NCI-H2081 treated with DMSO at 0.1 percent for 48 hours (cell line): ENCODE measurements at places on chromosomes 1 and 21.

GRCh38 chr1:62321446-62321845 lies 2.2 kb upstream of the KANK4 start:
- DNase-seq: no peak

GRCh38 chr1:68379085-68379478 lies 70.7 kb downstream of the RPE65 start:
- no peak for DNase-seq

DNA sequence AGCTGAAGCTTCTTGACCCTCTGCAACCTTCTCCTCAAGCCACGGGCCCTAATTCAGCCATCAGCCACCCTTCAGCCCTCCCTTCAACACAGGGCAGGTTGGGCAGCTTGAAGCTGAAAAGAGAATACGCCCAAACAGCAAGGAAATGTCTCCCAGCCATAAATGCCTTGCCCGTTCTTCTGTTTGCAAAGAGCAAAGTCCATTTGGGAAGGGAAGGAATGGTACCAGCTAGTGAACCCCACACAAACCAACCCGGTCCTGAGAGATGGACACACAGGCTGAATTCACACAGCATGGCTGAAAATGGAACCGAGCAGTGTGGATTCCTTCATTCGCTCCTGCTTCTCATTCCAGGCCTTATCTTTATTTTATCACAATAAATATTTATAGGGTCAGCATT lies 11.5 kb downstream of the PLEKHA6 start:
- DNase-seq: no peak

DNA sequence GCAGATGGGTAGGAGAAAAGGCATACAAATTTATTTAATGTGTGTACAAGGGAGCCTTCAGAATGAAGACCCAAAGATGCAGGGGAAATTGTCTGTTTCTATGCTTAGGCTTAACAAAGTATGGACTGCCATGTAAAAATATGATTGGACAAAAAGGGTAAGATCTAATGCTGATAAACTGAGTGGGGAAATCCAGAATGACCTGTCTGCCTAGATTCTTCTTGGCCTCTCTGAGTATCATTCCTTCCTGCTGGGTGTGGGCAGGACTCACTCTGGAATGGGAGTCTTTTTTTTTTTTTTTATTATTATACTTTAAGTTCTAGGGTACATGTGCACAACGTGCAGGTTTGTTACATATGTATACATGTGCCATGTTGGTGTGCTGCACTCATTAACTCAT lies 61.0 kb downstream of the IGSF5 start:
- DNase-seq: no peak

DNA sequence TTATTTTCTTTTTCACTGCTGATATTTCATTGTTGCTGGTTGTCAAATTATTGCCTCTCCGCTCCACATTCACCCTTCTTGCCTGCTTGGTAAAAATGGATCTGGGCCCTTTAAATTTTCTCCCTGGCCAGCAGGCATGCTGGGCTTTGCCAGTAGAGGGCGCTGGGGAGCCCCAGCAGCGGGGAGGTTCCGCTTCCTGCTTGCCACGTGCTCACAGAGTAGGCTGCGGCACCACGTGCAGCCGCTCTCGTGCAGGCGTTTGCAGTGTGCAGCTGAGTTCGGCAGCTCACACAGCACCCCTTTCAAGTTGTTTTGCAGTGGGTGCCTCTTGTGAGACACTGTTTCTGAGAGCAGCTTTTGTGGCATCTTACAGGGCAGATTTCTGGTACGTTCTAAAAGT lies at the start of gene ACTL8:
ACTL8 (plus strand) TSS at position 214 of the 400 bp plus-strand sequence. CDS start 67,676 bp downstream, outside the sequence.
- no peak for DNase-seq

DNA sequence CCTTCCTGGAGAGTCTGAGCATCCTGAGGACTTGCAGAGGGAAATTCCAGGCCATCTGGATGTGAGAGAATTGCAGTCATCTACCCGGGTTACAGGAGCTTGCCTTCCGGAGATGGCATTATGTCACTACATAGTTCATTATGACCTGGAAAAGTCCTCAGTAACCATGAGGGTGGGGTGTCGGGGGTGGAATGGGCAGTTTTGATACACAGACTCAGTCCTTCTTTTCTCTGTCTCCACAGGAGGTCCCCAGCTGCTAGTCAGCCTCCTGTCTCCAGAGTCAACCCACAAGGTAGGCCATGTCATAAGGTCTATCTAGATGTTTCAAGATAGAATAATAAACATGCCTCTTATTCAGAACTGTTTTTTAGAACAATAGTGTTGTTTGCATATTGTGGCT lies 268.2 kb upstream of the SGIP1 start:
- DNase-seq: no peak

GRCh38 chr1:204818998-204819397 lies 51.7 kb upstream of the NFASC start:
- no peak for DNase-seq

- no peak for DNase-seq
Observed at GRCh38 chr1:7199077-7199779, 414.0 kb downstream of the CAMTA1 start.

DNA sequence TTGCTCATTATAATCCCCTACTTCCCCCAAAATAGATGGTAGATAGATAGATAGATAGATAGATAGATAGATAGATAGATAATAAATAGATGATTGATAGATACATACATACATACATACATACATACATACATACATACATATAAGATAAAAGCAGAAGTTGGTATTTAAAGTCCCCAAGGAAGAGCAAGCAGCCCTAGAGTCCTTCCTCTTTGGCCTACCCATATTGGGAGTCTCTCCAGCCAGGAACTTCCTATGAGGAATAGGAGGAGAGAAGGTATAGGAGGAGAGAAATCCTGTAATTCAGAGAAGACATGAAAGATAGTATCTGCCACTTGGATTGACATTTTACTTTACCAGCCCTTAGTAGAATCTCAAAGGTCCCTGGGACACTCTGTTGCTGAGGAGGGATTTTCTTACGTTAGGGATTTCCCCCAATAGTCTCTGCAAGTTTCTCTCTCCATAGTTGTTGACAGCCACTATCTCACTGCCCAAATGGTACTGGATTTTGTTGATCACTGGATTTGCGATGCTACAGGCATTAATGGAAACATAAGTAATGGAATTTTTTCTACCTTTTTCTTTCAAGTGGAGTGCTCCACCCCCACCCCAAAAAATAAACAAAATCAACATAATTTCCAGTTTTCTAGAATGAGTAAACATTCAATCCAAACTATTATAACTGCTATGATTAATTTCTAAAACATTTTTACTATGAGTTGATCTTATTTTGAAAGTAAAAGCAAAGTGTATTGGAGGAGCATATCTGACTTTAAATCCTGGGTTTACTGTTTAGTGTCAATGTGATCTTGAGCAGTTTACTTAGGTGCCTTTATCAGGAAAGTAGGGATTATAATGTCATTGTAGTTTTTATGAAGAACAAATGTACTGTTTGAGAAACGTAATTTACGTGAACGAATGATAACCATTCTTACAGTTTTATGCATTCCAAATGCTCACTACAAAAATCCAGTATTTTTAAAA lies 93.2 kb upstream of the TNFSF4 start:
- no peak for DNase-seq

DNA sequence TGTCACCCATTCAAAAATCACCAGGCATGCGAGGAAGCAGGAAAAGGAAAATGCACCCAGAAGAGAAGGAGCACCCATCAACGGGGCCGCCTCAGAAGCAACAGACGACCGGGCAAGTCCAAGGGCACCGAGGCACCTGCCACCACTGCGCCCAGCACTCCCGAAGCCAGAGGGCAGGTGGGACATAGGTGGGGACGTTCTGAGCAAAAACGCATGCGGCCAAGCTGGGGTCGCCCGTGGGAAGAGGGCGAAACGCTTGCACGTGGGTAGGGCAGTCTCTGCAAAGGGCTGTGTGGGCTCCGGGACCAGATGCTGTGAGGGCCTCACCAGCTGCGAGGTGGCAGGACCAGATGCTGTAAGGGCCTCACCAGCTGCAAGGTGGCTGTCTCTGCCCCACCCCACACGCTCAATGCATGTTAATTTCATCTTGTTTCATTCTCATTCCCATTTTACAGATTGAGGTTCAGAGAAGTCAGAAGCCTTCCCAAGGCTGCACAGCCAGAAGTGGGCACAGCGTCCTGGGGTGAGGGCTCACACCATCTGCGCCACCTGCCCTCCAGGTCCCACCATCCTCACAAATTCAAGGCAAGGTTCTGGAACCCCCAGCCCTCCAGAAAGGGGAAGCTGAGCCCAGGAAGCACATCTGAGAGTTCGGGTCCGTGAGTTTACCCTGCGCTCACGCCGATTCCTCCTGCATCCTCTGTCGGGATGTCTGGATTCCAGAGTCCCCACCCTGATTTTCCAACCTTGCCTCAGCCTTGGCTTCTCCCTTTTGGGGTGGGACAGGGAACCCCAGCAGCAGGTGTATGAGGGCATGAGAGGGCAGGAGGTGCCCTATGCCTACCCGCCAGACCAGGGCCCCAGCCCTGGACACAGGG lies 8.2 kb upstream of the SAMD11 start:
- no peak for DNase-seq

- DNase-seq: no peak
Observed at GRCh38 chr1:238139713-238140112, 249.0 kb upstream of the ZP4 start.

DNA sequence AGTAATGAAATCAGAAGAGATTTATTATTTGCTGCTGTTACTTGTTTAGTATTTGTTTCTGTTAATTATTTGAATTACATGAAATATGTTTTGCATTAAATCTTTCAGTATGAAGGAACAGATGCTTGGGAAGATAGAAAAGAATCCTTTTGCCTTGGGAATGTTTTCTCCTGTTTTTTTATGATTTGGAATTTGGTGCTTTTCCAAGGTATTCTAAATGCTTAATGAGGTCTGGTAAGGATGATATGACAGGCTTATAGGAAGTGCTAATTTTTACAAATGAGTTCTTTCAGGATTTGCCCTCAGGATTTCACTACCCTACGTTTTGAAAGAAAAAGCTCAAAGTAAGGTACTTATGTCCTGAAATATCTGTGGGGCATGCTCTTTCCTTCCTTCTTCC lies 25.6 kb upstream of the ST6GALNAC3 start:
- DNase-seq: no peak

- DNase-seq: no peak
Observed at GRCh38 chr1:109621379-109622136, 1.9 kb downstream of the AMPD2 start.

- no peak for DNase-seq
Observed at GRCh38 chr1:219701476-219701875, 88.6 kb upstream of the ZC3H11B start.

DNA sequence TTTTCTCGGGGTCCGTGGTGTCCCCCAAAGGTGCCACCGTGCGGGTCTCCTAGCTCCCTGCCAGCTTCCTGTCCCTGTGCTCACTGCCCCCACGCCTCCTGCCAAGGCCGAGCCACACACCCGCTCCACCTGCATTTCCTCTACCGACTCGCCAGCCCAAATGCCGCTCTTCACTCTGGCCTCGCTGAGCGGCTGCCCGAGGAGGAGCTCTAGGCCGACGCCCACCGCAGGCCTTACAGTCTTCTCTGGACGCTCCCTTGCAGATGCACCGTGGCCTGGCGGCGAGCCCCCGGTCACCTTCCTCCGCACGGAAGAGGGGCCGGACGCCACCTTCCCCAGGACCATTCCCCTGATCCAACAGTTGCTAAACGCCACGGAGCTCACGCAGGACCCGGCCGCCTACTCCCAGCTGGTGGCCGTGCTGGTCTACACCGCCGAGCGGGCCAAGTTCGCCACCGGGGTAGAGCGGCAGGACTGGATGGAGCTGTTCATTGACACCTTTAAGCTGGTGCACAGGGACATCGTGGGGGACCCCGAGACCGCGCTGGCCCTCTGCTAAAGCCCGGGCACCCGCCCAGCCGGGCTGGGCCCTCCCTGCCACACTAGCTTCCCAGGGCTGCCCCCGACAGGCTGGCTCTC lies 26.3 kb downstream of the FTCD start:
- DNase-seq: no peak

GRCh38 chr1:5681654-5682053 lies 310.6 kb downstream of the NPHP4 start:
- no peak for DNase-seq

DNA sequence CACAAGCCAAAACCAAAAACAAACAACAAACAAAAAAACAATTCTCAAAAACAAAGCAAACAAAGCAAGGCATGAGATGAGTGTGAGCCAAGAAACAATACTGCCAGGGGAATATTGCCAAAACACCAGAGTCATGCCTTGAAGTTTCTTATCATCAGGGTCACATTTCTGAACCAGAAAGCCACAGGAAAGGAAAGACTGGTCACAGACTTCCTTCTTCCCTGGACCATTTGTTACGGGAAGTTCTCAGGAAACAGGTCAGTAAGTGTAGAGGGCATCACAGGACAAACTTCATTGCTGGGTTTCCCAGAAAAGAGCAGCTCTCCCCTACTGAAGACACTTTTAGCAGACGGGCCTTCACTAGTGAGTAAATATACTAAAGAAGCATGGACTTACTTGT lies 191.2 kb downstream of the GABPA start:
- no peak for DNase-seq

- no peak for DNase-seq
Observed at GRCh38 chr1:97093741-97094140, 372.2 kb downstream of the PTBP2 start.

DNA sequence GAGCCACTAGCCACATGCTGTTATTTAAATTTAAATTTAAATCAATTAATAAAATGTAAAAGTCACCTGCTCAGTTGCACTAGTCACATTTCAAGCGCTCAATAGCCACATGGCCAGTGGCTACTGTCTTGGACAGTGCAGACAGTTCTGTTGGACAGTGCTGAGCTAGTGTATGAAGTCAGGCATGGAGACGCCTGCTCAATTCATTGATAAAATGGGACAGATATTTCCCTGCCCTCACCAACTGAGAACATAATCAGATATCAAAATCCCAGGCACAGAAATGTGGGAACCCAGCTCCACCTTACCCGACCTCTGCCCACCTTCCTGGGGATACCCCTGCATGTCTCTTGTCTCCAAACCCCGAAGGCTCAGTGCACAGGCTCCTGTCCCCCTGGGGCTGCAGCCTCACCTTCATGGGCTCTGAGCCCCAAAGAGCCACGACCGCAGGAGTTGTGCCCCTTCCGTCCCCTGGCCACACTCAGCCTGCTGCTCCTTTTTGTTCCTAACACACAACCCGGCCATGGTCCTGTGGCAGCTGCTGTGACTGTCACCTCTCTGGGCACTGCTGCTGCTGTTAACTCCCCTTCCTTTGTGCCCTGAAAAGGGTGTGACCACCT lies 63.5 kb downstream of the TCP10L start:
- DNase-seq: no peak

GRCh38 chr1:15935056-15935950 lies 40.6 kb downstream of the ZBTB17 start:
- DNase-seq: no peak

- no peak for DNase-seq
Observed at GRCh38 chr21:41767606-41768436, 969 bp upstream of the RIPK4 start.

DNA sequence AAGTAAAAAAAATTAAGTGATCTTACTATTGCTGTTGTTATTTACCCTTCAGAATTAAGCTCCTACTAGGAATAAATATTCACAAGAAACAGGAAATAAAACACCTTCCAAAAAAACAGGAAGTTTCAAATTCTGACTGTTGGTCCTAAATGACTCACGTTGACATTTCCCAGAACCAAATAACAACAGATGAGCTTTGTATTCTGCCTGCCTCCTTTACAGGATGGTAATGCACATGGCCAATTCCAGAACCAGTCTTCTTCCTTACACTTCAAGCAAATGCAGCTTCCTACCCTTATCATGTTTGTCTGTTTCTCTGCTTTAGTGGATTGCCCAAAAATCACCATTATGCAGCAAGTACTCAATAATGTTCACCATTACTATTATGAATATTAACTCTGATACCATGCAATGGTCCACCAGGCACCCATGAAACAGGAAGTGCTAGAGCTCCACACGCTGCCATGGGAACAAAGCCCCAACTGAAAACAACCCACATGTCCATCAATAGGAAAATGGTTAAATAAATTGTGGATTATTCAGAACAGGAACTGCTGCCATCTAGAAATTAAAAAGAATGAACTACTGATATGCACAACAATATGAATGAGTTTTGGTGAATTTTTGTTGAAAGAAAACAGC lies 8.9 kb downstream of the CASP9 start:
- DNase-seq: no peak
